ENCODE measurements at places on chromosomes 2 and 18.
A peak's percentile ranks its signal among the peaks of the same experiment; 100 is the strongest.

DNA sequence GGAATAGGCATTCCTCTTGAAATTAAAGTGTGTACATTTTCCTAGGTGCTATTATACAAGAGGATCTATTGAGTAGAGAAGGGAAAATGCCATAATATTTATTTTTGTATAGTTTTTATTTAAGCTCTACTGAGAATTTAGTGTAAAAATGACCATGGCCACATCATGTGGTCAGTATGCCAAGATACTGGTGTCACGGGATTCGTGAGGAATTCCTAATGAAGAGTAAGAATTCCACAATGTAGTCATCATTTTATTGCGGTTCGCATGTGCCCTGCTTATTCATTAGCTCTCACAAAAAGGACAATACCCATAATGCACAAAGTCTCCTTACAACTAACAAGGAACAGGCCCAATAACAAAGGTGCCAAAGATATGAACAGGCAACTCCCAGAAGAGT lies 39.3 kb upstream of the PARD3B start:
- no peak for DNase-seq

DNA sequence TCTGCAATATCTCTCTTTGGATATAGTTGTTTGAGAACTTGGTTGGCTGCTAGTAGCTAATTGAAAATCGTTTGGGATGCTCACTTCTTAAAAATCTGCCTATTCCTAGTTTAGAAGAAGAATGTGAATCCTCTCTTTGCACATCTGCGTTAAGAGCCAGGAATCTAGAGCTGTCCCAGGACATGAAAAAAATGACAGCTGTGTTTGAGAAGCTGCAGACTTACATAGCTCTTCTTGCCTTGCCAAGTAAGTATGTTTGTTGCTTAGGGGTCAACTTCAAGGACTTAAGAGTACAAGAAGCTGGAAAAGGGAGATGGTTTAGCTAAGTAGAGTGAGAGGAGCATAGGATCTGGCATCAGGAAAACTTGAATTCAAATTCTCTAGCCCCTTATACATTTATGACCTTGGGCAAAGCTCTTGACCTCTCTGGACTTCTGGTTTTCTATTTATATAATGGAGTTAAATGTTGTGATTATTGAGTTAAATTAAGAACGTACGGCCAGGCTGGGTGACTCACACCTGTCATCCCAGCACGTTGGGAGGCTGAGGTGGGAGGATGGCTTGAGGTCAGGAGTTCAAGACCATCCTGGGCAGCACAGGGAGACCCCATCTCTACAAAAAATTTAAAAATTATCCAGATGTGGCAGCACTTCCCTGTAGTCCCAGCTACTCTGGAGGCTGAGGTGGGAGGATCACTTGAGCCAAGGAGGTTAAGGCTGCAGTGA lies 55.2 kb upstream of the STON1 start:
- peak; percentile 28 for DNase-seq

GRCh38 chr2:142769761-142770160 lies 107.7 kb upstream of the KYNU start:
- DNase-seq: no peak

DNA sequence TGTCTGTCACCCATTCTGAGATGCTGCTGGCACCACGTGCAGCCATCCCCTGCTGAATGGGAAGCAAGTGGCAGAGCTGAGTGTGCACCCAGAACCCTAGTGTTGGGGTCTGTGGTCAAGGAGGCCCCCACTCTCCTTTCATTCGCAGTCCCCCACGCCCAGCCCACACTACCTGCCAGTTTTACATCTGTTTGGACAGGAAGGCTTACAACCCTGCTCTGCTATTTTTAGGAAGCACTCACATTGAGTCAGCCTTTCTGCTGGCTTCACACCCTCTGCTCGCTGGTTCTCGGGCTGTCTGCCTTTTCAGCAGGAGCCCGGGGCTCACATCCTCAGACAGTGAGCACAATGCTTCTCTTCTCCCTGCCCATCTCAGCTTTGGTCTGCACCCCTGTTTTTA lies 10.7 kb upstream of the ADCY3 start:
- peak; percentile 74 for DNase-seq

GRCh38 chr2:81675641-81676040 lies 1371.1 kb upstream of the LRRTM1 start:
- DNase-seq: no peak

DNA sequence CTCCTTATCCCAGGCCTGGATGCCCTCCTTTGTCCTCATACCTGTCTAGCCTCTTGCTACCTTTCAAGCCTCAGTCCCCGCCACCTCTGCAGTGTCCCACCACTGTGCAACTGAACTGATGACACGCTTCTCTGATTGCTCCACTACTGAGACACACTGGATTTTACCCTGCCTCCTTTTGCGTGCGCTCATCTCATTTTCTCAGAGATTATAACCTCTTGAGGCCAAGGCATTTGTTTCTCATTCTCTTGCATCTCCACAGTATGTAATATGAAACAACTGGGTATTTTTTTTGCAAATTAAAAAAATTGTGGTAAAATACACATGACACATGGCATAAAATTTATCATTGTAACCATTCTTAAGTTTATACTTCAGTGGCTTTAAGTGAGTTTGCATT lies 95.4 kb downstream of the PRKCE start:
- DNase-seq: no peak

DNA sequence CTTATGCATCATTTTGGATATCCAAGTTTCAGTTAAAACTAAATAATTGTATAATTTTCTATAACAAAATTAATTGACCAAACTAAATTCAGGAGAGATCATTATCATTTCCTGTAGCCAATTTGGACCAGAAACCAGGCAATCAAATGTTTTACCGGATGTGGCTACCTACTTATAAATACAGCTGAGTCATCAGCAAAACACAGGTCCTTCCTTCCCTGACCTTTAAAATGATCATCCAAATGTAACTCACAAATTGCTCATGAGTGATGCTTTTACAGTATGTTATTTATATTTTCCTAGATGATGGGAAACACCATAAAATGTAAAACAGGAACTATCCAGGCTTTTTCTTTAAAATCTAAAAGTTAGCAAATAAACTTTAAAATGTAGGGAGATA lies 133.7 kb downstream of the CBLN2 start:
- DNase-seq: no peak

- peak; percentile 47 for DNase-seq
These were observed 93.4 kb upstream of the MAP4K3 start for GRCh38 chr2:39530411-39530866.

DNA sequence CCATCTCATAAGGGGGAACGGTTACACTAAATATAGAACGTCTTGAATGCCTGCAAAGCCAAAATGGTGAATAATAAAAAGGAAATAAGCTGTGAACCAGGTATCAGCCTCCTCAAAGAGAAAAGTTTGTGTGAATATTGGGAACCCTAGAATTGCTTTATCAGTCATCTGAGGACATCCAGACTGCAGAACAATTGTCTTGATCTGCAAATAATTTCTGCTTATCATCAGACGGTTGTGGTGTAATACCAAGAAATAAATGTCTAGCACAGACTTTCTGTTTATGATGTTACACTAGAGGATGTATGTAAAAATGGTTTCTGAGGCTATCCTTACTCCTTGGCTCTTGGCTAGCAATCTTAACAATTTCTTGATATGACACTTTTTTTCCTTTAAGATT lies 53.5 kb upstream of the SLC25A52 start:
- DNase-seq: no peak

GRCh38 chr2:147851244-147851930 lies 6.6 kb downstream of the ACVR2A start:
- no peak for DNase-seq

DNA sequence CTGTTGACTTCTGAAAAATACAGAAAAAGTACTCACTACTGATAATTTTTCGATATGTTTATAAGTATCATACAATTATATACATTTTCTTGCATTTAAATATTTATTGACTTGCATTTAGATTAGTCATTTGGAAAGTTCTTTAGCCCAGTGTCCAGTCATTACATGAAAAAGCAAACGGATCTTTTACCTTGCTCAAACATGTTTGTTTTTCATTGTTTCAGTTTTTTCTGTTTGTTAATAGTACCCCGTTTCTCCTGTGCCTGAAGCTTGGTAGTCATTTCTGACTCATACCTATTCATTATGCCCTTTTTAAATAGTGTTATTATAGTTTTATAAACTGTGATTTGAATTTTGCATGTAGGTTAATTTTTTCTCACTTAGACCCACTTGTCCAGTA lies 28.1 kb downstream of the CEP192 start:
- DNase-seq: no peak

- no peak for DNase-seq
These were observed 2.2 kb upstream of the POLR2D start for GRCh38 chr2:127860130-127860529.

GRCh38 chr2:10544252-10544651 lies 96.1 kb upstream of the ODC1 start:
- DNase-seq: no peak

DNA sequence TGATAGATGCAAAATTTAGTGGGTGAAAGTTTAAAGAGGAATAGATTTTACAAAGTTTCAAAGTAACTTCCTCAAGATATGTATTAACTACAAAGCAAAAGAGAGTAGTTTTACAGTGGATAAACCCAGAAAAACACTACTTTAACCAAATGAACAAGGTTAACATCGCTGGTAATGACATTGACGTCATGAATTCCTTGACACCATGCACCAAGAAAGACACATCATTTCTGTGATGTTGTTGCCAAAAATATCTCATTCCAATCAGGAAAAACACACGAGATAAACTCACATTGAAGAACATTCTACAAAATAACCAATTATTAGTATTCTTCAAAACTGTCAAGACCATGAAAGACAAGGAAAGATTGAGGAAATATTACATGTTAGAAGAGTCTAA lies 605.6 kb upstream of the SETBP1 start:
- DNase-seq: no peak

DNA sequence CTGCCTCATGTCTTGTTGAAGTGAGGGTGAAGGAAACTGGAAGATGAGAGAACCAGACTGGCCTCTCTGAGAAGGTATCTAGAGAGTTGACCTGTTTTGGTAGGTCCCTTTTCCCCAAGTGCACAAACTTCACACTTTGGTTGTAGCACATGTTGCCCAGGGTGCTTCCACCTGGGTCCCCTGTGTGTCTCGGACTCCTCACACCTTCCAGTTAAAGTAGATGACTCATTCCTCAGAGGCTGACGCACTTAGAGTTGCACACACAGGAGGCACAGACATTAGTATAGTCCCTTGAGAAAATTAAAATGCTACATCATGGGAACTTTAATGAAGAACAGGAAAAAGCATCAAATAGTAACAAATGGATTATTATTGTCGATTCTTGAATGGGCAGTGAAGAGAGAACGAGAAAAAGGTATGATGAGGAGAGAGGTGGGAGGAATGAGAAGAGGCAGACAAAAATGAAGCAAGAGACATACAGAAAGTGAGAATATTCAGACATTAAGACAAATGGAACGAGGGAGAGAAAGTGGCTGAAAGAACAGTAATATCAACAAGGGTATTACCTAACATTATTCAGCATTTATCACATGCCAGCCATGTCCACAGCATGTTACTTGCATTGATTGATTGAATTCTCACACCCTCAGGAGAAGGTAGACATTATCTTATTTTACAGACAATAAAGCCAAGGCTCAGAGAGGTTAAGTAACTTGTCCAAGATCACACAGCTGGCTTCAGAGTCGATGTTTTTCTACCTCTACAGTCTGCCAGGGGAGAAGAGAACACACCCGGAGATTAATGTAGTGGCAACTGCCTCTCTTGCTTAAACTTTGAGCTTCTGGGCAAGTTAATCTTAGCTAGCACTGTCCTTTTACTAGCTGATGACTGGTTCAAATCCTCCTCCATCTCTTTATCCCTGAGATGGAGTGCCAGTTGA lies 68.6 kb downstream of the FHOD3 start:
- DNase-seq: no peak

DNA sequence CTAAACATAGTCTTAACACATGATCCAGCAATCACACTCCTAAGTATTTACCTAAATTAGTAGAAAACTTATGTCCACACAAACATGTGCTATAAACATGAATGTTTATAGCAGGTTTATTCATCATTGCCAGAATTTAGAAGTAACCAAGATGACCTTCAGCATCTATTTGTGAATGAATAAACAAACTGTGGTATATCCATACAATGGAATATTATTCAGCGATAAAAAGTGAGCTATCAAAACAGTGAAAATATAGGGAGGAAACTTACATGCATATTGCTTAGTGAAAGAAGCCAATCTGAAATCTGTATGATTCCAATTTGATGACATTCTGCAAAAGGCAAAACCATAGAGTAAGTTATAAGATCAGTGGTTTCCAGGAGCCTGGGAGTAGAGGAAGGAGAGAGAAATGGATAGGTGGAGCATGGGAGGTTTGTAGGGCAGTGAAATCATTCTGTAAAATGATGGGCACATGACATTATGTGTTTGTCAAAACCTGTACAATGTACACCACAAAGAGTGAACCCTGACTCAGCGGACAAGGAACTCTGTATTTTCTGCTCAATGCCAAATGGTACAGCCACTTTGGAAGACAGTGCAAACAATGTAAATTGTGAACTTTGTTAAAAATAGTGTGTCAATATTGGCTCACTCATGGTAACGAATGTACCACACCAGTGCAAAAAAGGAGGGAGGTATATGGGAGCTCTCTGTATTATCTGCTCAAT lies 61.9 kb upstream of the IGFBP2 start:
- DNase-seq: no peak

All from hepatic stellate cell (primary cell).